Esophagus muscularis mucosa (tissue), 4 donors: ENCODE measurements at places on chromosomes 2 and 18. TPM values are rescaled to one million over a fixed set of nuclear protein-coding genes. Genes with fewer than 3 reads are reported as not detected.

HOXD13 gene
- total RNA-seq = not detected

GMCL1 gene
- total RNA-seq = 9.9 TPM

DCDC2C gene
- total RNA-seq = not detected

DNA sequence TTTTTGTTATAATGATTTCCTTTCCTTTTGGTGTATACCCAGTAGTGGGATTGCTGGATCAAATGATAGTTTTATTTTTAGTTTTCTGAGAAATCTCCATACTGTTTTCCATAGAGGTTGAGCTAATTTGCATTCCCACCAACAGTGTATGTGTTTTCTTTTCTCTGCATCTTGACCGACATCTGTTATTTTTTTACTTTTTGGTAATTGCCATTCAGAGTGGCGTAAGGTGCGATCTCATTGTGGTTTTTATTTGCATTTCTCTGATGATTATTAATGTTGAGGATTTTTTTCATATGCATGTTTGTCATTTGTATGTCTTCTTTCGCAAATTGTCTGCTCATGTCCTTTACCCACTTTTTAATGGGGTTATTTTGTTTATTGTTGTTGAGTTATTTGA lies 58.1 kb downstream of the ARHGAP25 start:
- H3K4me1 ChIP-seq = peaks cover 4% of the 10 kb centered on the region
- no peak overlapping the region for H3K4me3 ChIP-seq
- H3K27ac ChIP-seq = no peak overlapping the region
- H3K27me3 ChIP-seq = no peaks in the 10 kb centered on the region
- H3K36me3 ChIP-seq = no peaks in the 10 kb centered on the region

- no peak overlapping the region for H3K27ac ChIP-seq
- DNase-seq = no peak
These were observed 8.8 kb downstream of the DYSF start for GRCh38 chr2:71462056-71462605.

- no peak overlapping the region for H3K4me3 ChIP-seq
- H3K36me3 ChIP-seq = no peaks in the 10 kb centered on the region
- H3K27ac ChIP-seq = no peak overlapping the region
- no peaks in the 10 kb centered on the region for H3K27me3 ChIP-seq
- no peaks in the 10 kb centered on the region for H3K4me1 ChIP-seq
These were observed 352.7 kb downstream of the AKAIN1 start for GRCh38 chr18:4844320-4844719.
